ENCODE measurements at places on chromosomes 11 and 22.

DNA sequence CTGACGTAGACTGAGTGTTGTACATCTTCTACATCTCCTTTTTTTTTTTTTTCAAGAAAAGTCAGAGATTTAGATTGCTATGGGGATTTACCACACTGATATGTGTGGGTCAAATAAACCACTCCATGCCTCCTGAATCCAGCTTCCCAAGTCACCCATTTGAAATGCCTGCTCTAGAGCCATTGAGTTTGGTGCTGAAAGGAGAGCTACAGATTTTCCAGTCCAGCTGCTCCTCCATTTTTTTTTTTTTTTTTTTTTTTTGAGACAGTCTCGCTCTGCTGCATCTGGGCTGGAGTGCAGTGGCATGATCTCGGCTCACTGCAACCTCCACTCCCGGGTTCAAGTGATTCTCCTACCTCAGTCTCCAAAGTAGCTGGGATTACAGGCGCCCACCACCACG lies 115.2 kb upstream of the TIMP3 start:
- no peak for DNase-seq

- DNase-seq, result no peak
These were observed 609.9 kb downstream of the BUD13 start for GRCh38 chr11:116162886-116163230.

DNA sequence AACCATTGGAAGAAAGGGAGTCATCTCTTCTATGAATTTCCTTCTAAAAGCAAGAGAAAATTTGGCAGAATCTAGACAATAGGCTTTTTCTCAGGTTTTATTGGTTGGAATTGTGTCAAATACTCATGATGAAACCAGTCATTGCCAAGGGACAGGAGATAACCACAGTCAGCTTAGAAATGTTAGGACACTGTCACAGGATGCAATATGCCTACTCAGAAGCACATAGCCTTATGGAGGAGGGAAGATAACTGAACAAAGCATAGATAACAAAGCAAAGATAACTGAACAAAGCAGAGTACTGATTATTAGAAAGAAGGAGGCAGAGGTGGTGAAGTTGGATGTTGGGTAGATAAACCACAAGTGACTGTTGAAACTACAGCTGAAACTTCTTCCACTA lies 303.5 kb upstream of the PDGFD start:
- no peak for DNase-seq

DNA sequence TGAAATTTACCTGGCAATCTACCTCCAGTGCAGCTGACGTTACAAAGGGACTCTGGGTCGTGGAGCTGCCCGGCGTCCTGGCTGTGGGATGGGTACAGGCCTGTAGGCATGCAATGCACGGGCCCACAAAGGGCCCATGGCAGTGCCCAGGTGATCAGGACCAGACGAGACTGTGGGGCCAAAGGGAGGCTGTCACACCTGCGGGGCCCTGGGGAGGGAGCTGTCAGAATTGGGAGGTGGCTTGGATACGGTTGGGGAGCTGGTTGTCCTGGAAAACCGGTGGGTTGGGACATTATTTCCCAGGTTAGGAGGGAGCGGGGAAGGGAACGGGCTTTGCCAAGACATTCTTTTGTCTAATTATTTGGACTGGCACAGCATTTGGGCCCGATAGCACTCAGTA lies 958.5 kb downstream of the BRD1 start:
- DNase-seq, result no peak

DNA sequence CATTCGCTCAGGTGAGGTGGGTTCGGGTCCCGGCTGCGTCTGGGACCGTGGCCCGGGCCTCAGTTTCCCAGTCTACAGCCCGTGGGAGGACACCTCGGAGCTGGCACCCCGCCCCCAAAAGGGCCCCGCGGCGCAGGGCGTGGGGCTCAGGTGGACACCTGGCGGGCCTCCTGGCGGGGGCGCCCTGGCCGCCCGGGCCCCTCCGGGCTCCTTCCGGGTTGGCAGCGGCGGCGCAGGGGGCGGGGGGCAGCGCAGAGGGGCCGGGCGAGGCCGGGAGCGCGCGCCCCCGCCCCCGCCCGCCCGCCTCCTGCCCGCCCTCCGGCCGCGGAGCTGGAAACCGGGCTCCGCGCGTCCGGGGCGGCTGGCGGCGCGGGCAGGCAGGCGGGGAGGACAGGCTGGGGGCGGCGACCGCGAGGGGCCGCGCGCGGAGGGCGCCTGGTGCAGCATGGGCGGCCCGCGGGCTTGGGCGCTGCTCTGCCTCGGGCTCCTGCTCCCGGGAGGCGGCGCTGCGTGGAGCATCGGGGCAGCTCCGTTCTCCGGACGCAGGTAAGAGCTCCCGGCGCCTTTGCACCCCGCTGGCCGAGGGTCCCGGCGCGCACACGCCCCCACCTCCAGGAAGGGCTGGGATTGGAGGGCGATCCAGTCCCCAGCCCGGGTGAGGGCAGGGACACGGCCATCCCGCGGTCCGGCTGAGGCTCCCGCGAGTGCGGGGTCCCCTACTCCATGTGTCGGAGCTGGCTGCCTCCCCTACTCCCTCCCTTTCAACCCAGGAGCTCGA lies at the start of gene EMID1:
EMID1 (plus strand) TSS at position 303 of the 778 bp plus-strand sequence; CDS start at position 446, 143 bp downstream.
- DNase-seq, result no peak

DNA sequence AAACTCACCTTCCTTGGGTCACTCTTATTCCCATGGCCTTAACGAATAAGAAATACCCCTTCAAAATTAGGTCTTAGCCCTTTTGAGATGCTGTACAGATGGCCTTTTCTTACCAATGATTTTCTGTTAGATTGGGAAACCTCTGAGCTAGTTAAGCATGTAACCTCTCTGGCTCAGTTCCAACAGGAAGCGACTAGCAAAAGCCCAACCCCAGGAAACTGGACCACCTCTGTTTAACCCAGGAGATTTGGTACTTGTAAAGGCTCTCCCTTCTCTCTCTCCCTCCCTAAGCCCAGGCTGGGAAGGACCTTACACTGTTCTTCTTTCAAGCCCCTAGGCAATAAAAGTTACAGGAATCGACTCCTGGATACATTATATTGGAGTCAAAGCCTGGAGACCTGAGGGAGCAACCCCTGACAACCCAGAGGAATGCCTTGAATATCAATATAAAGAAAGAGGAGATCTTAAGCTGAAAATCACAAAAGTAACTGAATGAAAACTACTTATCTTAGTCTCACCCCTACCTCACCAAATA lies 11.7 kb downstream of the APIP start:
- no peak for DNase-seq

- no peak for DNase-seq
These were observed 406.6 kb upstream of the LARGE1 start for GRCh38 chr22:34326901-34327300.

DNA sequence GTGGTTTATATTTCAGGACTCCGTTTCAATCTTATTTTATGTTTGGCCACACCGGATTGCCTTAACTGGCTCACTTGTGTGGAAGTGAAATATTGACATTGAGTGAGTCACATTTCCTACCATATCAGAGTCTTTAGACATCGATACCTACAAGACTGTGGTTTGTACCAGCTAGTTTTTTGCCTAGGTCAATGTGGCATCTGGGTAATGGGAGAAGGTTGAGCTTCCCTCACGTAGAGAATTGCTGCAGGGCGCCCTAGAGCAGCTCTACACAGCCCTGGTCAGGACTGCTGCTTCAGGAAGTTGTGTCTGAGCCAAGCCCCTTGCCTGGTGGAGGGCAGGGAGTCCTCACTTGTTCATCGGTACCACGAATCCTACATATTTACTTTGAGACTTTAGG lies 1.6 kb downstream of the GRAMD1B start:
- DNase-seq, result no peak

- DNase-seq, result peak; percentile 56
These were observed 24.4 kb downstream of the P2RY2 start for GRCh38 chr11:73242251-73243092.

DNA sequence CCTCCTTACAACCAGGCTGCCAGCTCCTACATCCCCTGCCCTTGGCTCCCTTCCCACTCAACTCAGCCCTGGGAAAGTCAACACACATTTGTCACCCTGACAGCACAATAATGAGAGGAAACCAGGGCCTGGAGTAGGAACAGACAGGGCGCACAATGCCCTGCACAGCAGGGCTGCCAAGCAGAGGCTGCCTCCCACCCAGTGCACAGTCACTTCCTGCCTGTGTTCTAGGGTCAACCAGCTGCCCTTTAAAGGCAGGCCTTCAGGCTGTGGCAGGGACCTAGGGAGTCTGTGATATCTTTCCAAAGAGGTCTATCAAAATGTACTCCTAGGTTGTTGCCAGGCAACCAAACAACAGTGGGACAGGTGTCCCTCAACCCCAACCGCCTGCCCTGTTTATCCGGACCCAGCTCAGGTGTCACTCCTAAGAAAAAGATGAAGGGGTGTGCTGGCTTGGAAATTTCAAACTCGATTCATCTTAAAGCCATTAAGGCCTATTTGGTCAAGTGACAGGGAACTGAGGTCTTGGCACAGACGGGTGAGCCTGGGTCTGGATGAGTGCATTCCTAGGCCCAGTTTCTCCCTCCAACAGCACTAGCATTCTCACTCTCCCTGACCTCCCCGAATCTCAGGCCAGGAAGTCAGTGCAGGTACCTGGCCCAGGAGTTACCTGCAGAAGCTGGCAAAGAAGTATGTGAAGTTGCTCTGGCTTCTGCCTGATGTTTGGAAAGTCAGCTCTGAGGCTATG lies 110.3 kb upstream of the PITPNB start:
- no peak for DNase-seq

GRCh38 chr11:14445542-14446530 lies 53.8 kb downstream of the COPB1 start:
- DNase-seq, result no peak

DNA sequence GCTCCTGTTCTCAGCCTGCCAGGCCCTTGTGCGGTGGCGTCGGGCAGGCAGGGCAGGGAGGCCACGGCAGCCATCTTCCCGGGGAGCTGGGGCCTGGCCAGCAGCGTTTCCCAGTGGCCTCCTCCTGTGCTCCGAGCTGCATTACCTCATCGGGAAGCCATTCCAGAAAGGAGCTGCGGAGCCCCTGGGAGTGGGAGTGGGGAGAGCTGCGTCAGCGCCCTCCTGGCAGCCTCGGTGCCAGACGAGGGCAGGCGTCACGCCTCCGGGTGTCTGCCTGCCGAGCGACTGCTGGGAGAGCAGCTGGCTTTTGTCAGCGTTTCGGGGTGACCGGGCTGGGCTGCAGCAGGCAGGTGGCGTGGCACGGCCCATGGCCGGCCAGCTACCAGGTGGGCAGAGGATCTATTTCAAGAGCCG lies 30.9 kb upstream of the WNT7B start:
- no peak for DNase-seq

- no peak for DNase-seq
These were observed 449 bp upstream of the TOM1 start for GRCh38 chr22:35299217-35299672.

DNA sequence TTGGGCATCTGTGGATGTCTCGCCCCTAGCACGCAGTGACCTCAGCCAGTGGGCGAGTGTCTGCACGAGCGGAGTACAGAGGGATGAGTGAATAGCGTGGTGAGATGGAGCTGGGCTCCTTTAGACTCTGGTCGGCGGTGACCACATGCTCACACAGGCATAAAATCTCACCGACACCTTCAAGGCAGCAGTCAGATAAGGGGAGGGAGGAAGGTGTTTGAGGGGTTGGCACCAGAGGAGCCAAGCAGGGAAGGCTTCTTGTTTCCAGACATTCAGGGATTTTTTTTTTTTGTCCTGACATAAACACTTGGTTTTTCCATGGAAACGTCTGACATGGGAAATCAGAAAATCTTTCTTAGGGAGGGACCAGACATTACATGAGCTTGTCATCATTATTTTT lies 35.8 kb downstream of the GRIK4 start:
- DNase-seq, result no peak

DNA sequence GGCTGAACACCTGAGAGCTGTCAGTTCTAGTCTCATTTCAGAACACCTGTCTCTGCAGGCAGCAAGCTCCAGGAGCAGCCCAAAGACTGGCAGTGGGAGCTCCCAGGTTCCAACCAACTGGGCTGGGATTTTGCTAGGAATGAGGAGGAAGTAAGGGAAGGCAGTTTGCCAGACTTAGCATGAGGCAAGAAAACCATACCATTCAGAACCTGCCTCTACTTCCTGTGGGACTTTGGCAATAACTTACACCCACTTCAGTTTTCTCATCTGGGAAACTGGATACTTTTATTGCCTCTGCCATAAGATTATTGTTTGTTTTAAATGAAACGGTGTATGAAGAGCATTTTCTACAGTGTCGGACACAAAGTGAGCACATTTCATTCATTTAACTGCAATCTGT lies 363.7 kb upstream of the ISX start:
- DNase-seq, result no peak

- no peak for DNase-seq
These were observed 5.2 kb downstream of the KCNJ4 start for GRCh38 chr22:38449776-38450175.

DNA sequence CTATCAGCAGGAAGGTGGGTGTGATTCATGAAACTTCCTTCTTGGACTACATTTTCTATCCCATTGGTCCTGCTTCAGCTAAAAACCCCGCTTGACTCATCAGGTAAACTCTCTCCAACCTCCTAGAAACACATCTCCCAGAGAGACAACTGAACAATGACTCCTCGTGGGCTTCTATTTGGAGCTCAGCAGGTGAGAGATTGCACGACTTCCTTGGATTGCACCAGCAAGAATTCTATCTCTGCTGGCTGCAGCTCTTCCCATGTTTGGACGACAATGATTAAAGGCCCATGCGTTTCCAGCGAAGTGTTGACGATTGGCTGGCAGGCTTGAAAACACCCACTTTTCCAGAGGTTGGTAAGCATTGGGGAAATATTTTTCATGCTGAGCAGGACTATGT lies 216.1 kb upstream of the NTM start:
- no peak for DNase-seq

- DNase-seq, result no peak
These were observed 30.4 kb downstream of the INSC start for GRCh38 chr11:15145151-15145550.

- DNase-seq, result no peak
These were observed 12.4 kb downstream of the POLR3H start for GRCh38 chr22:41531715-41532477.

DNA sequence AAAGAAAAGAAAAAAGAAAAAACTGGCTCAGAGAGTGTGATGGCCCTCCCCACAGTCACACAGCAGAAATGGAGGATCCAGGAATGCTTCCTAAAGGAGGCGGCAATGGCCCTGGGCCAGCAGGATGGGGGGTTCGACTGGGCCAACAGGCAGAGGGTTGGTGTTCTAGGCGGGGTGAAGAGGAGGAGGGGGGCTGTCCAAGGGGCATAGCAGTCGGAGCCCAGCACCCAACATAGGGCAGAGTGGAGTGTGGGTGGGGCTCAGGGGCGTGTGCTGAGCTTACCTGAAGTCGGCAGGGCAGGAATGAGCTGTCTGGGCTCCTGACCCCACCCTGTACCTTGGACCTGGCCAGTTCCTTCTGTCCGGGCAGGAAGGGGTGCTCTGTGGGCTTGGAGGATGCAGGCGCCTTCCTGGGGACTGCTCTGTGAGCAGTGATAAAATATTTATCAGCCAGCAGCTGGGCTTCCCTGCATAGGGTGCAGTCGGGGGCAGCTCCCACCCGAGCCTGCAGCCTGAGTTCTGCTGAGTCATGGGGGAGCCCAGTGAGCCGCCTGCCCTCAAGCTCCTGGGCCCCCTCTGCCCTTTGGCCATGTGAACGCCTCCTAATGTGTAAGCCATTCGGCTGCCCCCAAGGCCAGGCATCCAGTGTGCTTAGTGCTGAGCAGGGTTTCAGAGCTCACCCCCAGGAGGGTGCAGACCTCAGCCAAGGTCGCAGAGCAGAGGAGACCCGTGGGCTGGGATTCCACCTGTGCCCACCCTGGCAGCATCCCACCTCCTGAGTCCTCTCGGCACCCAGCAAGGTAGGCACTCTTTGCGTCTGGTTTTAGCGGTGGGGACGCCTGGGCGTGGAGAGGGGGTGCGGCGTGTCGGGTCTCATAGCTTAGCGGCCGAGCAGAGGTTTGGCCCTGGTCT lies 25.3 kb upstream of the PRR5 start:
- DNase-seq, result no peak

- DNase-seq, result no peak
These were observed 1.4 kb downstream of the MOV10L1 start for GRCh38 chr22:50091092-50091768.

GRCh38 chr11:117535850-117536411 lies 208.3 kb downstream of the CEP164 start:
- DNase-seq, result no peak
